Islet precursor cell (in vitro differentiated cells): ENCODE measurements at places on chromosomes 16 and 17.

GRCh38 chr16:1070084-1070863 is 2.3 kb upstream of the SSTR5 start:
- no peak for DNase-seq

GRCh38 chr17:28170771-28171170 is 128.3 kb downstream of the NLK start:
- DNase-seq, result no peak

GRCh38 chr16:51538707-51539498 is 387.8 kb upstream of the SALL1 start:
- peak; percentile 93 for DNase-seq

DNA sequence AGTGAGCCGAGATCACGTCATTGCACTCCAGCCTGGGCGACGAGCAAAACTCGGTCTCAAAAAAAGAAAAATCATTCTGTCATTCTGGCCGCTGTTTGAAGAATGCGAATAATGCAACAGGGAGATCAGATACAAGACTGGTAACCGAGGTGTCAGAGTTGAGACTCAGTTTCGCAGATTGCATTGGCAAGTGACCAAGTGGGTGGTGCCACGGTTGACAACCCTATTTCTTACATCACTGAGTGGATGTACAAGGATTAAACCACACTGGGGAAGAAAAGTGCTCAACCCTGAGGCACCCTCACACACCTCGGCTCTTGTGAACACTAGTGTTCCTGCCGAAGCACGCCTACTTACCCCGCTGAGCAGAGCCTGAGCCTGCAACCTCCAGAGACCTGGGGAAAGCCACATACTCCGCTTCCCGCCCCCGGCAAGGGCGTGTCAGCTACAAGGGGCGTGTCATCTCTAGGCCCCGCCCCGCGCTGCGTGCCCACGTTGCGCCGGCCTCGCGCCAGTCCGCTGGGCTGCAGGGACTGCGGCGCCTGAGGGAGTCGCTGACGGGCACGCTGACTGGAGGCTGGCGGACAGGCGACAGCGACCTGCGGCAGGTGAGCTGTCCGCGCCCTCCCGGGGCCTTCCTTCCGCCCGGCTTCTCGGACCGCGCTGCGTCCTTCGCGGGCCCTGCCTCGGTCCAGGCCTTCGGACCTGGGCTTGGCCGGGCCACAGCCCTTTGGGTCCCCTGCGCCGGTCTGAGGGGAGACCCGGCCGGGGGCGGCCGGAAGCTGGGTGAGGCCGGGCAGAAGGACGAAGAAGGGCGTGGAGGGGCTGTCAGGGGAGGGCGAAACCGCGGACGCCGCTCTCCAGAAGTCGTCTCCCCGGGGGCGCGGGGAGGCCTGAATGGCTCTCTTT is at the start of gene HMOX2:
Gene HMOX2, plus strand, starts transcription at position 519 of the 909 bp plus-strand sequence. CDS start 29,127 bp downstream, outside the sequence.
- peak; percentile 98 for DNase-seq

- DNase-seq, result no peak
These were observed 14.2 kb downstream of the ANKFY1 start for GRCh38 chr17:4249452-4250029.

GRCh38 chr17:63150994-63151464 is 185.0 kb downstream of the TANC2 start:
- no peak for DNase-seq

DNA sequence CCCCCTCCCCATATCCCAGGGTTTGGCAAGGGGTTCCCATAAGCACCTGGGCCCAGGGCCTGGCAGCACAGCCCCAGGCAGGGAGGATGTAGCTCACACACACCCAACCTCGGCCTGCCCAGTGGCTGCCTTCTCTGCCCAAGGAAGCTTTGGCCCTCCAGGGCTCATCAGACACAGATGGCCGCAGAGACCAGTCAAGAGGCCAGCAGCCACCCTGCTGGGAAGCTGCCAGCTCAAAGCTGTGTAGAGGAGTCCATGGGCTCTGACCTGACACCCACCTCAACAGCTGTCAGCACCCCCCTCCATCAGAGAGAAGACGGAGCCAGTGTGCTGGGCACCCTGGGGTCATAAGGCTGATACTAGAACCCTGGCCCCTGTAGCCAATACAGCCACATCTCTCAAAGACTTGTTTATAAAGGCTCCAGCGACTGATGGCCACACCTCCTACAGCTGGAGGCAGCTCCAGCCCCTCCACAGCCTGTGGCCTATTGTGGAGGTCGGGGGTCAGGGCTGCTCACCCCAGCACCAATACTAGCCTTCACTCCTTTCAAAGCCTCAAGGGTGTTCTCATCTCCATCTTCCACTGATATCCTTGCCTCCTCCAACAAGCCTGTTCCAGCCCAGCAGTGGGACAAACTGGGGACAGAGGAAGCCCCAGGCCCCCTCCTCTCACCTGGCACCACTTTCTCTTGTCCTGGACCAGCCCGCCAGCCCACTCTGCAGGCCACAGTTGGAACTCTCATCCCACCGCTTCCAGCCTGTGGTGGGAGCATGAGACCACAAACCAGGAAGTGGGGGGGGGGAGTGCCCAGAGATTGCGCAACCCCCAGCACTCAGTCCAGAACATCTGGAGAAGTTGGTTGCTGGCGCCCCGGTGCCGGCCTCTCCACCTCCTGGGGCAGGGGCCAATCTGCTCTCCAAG is 2.2 kb upstream of the MPG start:
- peak; percentile 84 for DNase-seq

- no peak for DNase-seq
These were observed 867.3 kb upstream of the GOT2 start for GRCh38 chr16:59601452-59601851.

- DNase-seq, result peak; percentile 56
These were observed 214.1 kb downstream of the SEC14L1 start for GRCh38 chr17:77354670-77355455.

GRCh38 chr17:65154770-65155589 is 17.8 kb downstream of the RGS9 start:
- DNase-seq, result peak; percentile 42

GRCh38 chr16:9012848-9013507 is 49.3 kb upstream of the USP7 start:
- DNase-seq, result peak; percentile 86

- DNase-seq, result no peak
These were observed 5.0 kb downstream of the THOC6 start for GRCh38 chr16:3028716-3029319.

- peak; percentile 82 for DNase-seq
These were observed 4.2 kb upstream of the ATXN7L3 start for GRCh38 chr17:44203731-44204440.

DNA sequence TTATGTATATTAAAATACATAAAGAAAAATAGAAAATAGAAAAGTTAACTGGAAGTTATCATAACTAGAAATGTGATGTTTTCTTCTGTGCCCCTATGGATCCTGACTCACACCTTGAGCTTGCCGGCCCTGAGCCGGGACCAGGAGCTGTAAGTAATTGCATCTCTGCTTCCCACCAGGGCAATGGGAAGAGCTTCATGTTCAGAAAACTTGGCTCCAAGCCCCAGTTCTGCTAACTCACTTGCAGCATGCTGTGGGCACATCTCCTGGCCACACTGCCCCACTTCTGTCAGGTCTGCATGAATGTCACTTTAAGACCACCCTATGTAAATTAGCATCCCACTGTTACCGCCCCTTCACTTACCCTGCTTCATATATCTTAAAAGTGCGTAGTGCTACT is 37.2 kb downstream of the GNAO1 start:
- no peak for DNase-seq

GRCh38 chr17:15999974-16000827 is 577 bp downstream of the TTC19 start:
- no peak for DNase-seq

DNA sequence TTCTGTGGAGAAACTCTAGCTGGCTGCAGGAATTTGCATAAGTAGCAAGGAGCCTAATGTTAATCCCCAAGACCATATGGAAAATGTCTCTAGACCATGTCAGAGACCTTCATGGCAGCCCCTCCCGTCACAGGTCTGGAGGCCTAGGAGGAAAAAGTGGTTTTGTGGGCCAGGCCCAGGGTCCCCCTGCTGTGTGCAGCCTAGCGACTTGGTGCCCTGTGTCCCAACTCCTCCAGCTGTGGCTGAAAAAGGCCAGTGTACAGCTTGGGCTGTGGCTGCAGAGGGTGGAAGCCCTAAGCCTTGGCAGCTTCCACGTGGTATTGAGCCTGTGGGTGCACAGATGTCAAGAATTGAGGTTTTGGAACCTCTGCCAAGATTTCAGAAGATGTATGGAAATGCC is 306.9 kb upstream of the CA10 start:
- DNase-seq, result no peak

DNA sequence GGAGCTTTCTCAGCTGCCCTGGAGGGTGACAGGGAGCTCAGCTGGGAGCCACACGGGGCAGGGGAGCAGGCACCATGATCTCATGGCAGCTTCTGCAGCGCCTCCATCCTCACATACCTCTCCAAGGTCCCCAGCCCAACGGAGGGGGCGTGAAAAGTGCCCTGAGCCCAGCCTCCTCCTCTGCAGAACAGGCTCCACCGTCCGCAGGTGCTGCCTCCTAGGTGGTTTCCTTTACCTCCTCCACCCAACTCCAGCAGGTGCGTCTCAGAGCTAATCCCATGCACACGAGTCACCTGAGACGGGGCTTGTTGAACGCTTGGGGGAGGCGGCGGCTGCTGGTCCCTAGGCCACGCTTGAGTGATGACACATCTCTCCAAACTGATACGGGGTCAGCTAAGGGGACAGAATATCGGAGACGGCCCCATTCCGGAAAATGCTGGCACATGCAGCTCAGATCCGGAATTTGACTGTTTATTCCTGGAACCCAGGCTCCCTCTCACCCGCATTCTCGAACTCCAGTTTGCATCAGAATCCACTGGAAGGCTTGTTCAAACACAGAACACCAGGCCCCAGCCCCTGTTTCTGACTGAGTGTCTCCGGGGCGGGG is 387 bp upstream of the SLC38A8 start:
- peak; percentile 75 for DNase-seq

GRCh38 chr16:8740775-8741355 is 56.6 kb downstream of the TMEM186 start:
- no peak for DNase-seq

- no peak for DNase-seq
These were observed 9.3 kb upstream of the KREMEN2 start for GRCh38 chr16:2954656-2955381.

DNA sequence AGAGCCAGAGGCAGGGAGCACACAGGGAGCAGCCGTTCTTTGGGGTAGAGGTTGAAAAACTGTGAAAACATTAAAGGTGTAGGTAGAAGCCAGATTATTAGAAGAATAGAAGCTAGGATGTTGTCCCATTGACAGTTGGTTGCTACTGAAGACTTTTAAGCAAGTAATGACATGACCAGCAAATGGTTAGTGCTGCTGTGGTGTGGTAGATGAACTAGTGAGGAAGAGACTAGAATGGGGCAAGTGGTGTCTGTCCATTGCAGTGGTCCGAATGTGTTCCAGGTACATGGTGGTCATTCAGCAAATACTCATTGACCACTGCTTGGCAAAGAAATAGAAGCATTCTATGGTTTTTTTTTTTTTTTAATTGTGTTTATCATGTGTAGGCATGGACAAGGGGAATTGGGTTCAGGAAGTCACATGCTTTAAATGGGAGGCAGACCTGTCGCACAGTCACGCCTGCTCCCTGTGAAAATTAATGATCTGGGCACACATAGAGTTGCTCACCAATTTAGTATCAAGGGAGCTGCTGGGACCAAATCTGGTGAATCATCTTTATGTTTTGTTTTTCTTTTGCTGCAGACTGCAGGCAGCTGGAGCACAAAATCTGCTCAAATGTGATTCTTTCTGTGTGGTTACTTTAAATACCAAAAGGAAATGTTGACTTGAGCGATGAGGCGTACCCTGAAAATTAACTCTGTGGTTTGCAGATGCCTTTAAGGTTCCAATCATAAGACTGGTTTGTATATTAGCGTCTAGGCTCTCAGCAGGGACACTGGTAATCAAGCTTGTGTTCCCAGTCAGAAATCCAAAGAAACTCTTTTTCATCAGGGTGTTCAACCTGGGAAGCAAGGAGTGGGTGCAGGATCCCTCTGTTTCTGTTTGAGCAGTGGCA is 30.7 kb downstream of the YPEL2 start:
- no peak for DNase-seq

GRCh38 chr16:72055911-72056310 is 1.6 kb downstream of the HP start:
- peak; percentile 35 for DNase-seq

DNA sequence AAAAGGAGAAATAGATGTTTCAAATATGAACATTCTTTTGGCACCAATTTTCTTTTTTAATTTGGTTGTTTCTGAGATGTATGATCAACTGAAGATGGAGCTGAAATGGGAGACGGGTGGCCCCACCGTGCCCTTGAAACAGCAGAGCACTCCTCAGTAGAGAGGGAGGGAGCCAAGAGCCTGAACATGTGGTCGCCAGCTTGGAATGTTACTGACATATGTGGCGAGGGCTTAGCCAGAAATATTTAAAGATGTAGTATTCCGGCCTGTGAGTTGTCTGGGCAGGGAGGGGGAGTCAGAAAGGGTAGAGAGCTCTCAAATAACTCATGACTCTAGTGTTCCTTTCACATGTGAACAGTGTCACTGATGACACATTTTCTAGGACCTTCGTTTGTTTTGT is 13.3 kb upstream of the MRC2 start:
- peak; percentile 91 for DNase-seq

DNA sequence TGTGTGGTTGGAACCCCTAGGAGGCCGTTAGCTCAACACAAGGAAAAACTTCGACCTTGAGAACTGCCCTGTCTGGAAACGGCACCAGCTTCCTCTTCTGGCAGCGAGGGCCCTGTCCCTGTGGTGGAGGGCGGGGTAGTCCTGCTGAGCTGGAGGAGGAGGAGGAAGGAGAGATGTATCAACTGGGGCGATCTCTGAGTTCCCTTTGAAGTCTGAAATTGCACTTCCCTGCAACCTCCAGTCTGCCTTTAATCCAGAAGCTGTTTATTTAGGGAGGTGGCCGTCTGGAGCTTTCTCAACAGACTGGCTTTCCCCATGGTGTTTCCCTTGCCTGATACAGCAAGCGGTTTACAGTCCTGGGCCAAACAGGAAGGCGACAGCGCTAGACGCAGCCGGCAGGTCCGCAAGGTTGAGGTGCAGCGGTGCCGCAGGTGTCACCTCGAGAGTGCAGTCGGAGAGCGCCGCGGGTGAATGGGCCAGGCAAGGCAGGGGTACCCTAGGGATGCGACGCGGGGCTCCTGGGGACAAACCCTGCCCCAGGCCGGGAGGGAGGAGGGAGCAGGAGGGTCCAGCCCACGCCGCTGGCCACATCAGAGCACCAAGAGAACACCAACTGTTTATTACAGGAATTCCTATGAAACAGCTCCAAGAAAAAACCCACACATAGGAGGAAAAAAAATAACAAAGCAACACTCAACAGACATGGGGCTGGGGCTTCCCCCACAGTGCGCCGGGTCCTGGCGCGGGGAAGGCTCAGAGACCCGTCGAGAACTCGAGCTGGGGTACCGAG is 11.4 kb upstream of the MRPS23 start:
- DNase-seq, result peak; percentile 96

DNA sequence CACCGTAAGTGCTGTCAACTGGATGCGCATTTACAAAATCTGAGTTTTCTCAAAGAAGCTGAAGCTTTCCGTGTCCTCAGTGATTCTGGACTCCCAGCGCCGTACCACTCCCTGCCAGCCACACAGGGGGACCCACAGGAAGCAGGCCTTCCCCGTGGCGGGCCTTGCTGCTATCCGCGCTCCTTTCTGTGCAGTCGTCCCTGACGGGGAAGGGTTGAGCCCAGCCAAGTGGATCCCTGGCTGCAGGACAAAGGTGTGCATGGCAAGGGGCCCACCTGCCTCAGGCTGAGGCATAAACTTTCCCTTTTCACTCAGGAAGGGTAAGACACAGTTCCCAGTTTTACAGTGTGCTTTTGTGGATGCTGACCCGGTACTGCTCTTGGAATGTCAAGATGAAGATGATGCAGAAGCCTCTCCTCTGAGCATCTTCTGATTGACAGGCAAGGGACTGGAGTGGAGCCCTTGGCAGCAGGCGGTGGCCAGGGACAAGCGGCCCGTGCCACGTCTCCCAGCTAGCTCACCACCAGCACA is 93.0 kb downstream of the ANKRD11 start:
- DNase-seq, result no peak
